ENCODE measurements at places on chromosomes 1 and 21.

DNA sequence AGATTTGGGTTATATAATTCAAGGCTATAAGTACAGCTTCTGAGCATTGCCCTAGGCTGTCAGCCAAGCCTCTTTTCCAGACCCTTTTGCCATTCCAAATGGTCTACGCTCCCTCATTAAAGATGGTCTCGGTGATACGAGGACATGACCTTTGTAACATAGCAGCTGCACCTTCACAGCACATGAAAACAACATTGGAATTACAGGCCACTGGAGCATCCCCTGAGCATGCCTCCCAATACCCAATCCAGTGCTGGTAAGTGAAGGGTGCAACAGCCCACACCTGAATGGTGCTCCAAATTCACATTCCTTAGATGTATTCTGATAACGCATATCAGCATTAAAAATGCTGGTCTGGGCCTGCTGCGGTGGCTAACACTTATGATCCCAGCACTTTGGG is 20.1 kb upstream of the PTPRF start:
- DNase-seq: no peak

- no peak for DNase-seq
These were observed 72.0 kb upstream of the CLDN14 start for GRCh38 chr21:36551731-36552433.

- no peak for DNase-seq
These were observed 66.4 kb downstream of the NPHS2 start for GRCh38 chr1:179509384-179509783.

- DNase-seq: peak; percentile 39
These were observed 49.5 kb downstream of the LUZP1 start for GRCh38 chr1:23118957-23119792.

DNA sequence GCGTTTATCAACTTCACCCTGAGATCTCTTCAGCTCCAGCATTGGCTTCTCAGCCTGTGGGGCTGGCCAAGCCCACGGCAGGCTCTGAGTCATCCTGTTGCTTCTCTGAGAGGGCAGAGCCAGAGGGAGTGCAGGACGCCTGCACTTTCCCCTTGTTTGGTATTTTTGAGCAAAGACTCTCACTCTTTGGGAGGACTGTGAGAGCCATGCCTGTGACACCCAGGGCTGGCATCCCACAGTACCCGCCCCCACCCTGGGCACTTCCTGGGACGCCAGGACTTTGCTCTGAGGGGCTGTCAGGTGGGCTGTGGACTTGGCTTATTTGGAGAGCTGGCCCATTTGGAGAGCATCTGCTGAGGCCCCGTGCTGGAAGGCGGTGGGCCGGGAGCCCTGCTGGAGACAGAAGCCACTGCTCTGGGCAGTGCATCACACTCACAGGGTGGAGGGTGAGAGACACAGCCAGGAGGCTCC is 37.4 kb downstream of the VANGL1 start:
- no peak for DNase-seq
